Stimulated activated CD4-positive, alpha-beta T cell treated with anti-CD3 and anti-CD28 coated beads, Interleukin-2, amount 100 ng/mL, for 48 hours (primary cell): ENCODE measurements at places on chromosomes 3 and 15.

- no peak for DNase-seq
Observed at GRCh38 chr3:43019006-43019809, 40.1 kb downstream of the GASK1A start.

DNA sequence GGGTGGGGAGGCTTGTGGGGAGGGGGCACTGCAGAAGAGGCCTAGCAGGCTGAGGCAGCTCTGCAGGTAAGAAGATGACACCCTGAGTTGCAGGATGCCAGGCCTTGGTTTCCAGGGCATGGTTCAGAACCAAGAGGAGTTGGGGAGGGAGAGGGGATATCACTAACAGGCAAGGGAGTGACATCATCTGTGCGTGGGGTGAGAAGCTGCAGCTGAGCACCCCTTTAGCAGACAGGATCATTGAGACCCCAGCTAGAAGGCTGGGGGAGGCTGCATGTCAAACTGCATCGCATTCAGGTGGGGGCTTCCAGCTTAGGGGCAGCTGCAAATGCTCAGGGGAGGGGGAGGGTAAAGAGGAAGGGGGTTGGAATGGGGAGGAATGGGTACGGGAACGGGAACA is 23.0 kb downstream of the CACNA2D2 start:
- DNase-seq: no peak

GRCh38 chr3:132504375-132504933 is 87.2 kb downstream of the DNAJC13 start:
- no peak for DNase-seq

DNA sequence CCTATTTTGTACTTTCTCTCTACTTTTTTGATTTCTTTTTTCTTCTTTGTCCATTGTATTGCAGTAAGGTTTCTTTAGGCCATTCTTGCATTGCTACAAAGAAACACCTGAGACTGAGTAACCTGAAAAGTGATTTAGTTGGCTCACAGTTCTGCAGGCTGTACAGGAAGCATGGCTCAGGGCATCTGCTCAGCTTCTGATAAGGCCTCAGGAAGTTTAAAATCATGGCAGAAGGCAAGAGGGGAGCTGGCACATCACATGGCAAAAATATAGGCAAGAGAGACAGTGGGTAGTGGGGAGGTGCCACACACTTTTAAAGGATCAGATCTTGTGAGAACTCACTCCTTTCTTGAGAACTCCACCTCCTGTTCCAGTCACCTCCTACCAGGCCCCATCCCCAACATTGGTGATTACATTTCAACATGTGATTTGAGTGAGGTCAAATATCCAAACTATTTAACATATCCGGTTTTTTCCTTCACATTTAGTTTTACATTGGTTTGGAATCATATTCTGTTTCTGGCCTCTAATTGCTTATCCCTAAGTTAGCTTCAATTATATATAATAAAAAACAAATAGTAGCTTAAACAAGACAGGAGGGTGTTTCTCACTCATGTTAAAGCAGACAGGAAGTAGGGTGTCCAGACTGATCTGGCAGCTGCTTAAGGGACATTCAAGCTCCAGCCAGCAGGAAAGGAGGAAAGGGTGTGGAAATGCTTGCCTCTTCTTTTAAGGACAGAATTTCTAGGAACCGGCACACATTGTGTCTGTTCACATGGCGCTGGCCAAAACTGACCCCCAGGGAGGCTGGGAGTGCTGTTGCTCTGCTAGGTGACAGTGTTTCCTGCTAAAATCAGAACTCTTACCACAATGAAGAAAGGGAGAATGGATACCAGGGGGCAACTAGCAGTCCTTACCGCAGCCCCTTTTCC is 28.8 kb upstream of the SKOR1 start:
- DNase-seq: no peak

- DNase-seq: no peak
Observed at GRCh38 chr15:71807125-71807629, 3.2 kb upstream of the NR2E3 start.

DNA sequence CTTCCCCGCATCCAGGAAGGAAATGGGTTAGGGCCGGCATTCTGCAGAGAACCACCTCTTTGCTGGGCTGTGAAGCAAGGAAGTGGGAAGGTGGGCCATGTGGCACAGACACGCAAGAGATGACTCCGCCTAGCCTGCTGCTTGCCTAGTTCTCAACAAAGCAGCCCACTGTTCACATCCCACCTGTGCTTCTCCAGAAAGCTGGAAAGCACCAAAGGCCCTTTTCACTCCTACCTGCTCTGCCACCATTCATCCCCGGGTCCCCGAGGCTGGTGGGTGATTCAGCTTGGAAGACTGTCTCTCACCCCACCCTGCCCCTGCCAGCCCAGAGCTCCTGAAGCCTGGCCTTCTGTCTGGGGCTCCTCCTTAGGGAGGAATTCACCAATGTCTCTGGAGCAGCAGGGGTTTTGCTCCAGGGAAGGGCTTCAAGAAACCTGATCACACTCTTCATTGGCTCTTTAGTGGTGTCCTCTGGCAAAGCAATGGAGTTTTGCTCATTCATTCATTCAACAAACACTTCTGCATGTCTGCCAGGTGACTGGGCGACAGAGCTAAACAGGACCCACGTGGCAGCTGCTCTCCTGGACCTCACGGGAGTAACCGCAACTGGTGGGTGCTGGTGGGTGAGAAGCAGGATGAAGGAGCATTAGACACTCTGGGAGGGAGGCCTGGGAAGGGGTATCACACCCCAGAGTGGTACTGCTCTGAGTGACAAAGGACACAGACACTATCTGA is 145.4 kb upstream of the TLE3 start:
- DNase-seq: no peak

DNA sequence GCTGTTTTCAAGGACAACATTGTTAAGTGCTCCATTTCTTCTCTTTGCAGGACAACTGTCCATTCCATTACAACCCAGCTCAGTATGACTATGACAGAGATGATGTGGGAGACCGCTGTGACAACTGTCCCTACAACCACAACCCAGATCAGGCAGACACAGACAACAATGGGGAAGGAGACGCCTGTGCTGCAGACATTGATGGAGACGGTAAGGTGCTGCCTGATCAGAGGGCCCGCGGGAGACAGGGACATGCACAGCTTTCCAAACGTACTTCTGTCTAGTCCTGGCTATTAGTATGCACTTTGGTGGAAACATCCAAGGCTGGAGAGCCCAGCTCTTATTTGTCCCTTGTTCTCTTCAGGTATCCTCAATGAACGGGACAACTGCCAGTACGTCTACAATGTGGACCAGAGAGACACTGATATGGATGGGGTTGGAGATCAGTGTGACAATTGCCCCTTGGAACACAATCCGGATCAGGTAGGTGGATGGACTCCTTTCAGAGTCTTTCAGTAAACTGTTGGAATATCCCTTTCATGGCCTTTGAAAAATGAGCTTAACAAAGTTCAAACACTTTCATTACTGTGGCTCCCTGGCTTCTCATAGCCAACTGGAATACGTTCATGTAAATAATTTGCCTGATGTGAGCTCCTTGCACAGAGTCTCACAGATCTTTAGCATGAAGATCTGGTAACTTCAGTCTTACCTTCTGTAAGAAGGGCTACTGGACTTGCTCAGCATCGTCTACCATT is 10.4 kb downstream of the THBS1 start:
- no peak for DNase-seq

- no peak for DNase-seq
Observed at GRCh38 chr3:106745344-106746168, 631.7 kb upstream of the CCDC54 start.
